ENCODE measurements at places on chromosomes 7 and 10.

- no peak for DNase-seq
Measured at GRCh38 chr10:5147255-5147980, 37.5 kb downstream of the AKR1C8 start.

- no peak for DNase-seq
Measured at GRCh38 chr10:103849212-103849877, 6.0 kb downstream of the SH3PXD2A start.

DNA sequence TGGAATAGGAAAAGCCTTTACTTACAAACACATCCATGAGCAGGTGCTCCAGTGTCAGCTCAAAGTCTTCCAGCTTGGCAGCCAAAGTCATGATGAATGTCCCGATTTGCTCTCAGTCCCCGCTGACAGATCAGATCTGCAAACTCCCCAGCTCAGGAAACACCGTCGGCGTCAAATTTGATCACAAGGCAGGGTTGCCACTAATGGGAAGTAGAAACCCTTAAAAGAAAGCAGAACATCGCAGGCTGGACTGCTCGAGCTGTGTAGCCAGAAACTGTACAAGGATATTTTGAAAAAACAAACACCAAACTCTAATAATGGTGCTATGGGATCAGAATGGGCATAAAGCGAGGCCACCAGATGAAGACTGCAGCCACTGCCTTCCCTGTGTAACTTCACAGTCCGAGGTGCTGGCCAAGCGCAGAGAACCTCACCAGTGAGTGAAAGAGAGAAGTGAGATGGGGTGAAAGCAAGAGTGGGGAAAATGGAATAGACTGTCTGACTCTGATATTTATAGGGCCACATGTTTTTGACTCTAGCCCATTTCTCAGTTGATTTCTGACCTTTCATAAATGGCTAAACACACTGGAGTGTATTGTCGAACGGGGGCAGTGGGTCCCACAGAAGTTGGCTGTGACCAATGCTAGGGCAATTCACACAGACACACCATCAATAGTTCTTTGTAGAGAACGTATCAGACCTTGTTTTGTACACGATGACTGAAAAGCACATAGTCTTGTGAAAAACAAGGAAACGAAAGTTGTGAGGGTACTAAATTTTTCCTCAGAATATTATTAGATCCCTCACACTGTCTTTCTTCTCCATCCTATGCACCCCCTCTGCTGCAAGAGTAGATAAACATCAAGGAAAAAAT lies 306.2 kb downstream of the FRMD4A start:
- DNase-seq: no peak

- no peak for DNase-seq
Measured at GRCh38 chr10:88915781-88916180, 35.7 kb downstream of the STAMBPL1 start.

- no peak for DNase-seq
Measured at GRCh38 chr10:30481603-30482002, 47.6 kb downstream of the MAP3K8 start.

DNA sequence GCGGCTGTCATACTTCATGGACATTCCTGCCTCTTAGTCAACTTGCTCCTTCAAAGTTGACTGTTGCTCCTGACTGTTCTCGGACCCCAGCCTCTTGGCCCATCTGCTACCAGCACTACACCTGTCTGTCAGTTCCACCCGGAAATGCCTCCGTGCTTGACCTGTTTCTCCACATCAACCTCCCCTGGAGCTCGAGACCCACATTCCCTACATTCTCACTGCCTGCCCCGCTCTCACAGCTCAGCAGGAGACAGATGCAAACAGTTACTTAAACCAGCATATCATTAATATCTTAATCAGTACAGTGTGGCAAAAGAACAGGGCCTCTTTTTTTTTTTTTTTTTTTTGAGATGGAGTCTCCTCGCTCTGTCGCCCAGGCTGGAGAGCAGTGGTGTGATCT lies 174.3 kb downstream of the NRP1 start:
- no peak for DNase-seq

DNA sequence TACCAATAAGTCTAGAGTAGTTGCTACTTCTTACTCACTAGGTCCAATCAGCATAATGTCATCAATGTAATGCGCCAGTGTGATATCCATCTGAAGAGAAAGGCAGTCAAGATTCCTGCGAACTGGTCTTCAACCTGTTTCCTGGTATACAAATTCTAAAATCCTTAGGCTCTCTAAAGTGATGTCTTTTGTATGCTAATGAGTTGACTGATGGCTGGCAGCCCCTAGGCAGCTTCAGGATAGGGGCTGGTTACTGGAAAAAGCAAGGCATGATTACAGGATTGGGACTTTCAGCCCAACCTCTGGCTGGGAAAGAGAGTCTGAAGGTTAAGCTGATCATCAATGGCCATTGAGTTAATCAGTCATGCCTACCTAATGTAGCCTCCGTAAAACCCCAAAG lies 250.2 kb upstream of the PTER start:
- DNase-seq: no peak

GRCh38 chr10:48803801-48804584 lies 119.3 kb downstream of the WDFY4 start:
- DNase-seq: no peak

GRCh38 chr7:14858410-14858809 lies 44.1 kb downstream of the DGKB start:
- no peak for DNase-seq

- no peak for DNase-seq
Measured at GRCh38 chr10:112834751-112835181, 115.3 kb upstream of the TCF7L2 start.

DNA sequence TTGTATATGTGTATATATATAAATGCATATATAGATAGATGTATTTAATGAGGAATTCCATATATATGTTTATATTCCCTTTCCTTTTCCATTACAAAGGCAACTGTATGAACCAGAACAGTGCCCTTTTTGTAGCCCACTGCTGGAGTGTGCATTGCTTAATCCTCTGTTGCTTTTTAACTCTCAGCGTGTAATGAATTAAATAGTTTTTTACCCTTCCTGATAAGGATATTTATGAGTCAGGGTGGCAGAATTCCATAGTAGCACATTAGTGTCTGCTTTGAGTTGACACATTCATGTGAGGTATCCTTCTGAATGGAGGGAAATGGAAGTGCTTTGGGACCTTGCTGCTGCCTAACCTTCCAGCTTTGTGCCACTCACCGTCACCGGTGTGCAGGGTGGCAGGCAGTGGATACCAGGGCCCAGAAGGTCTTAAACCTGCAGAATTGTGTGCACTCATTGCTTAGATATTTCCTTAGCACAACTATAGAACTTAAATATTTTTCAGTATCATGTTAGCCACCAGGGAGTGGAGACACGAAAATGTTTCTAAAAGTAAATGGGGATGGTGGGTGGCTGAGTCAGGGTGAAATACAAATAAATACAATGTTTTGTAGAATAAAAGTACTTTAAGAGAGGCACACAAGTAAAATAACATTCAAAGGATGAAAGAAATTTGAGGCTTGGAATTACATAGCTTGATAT lies 117.9 kb downstream of the SND1 start:
- no peak for DNase-seq

GRCh38 chr10:43061760-43062159 lies 15.1 kb upstream of the RET start:
- no peak for DNase-seq

- DNase-seq: no peak
Measured at GRCh38 chr7:30313793-30314192, 29.4 kb downstream of the ZNRF2 start.

DNA sequence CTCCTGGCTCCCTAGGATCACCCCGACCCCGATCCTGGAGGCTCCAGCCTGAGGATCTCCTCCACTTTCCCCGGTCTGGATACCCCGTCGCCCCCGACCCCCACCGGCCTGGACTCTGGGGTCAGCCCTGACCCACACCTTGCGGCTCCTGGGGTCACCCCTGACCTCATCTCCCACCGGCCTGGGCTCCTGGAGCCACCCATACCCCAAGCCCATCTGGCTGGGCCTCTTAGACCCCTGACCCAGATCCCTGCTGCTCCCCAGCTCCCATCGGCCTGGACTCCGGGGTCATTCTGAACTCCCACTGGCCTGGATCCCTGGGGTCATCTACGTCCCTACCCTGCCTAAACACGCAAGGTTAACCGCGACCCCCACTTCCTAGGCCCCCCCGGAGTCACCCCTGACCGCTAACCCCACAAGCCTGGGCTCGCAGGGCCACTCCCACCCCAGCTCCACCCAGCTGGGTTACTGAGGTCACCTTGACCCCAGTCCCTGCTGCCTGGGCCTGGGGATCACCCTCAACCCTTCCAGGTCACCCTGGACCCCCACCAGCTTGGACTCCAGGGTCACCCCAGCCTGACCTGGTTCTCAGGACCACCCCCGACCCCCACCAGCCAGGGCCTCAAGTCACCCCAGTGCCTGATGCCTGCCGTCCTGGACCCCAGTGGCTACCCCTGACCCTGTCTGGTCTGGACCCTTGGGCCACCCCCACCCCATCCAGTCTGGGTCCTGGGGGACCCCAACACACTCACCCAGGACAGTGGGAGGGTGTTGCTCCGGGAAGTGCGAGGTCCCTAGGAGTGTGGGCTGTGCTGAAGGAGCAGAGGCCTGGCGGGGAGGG lies 1.2 kb downstream of the FOXK1 start:
- DNase-seq: no peak

DNA sequence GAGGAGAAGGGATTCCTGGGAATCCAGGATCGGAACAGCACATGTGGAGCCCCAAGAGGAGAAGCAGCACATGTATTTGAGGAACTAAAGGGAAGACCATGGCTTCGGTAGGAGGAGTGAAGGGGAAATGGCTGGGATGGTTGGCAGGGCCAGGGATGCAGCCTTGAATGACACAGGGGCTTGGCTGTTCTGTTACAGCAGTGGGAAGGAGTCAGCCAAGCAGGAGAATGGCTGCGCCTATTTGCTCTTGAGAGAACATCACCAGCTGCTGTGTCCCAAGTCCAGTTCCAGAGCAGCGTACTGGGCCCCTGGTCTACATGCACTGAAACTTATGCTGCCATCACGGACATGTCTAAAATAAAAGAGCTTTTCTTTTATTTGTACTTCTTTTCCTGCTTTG lies 130.0 kb downstream of the PLPP4 start:
- no peak for DNase-seq

DNA sequence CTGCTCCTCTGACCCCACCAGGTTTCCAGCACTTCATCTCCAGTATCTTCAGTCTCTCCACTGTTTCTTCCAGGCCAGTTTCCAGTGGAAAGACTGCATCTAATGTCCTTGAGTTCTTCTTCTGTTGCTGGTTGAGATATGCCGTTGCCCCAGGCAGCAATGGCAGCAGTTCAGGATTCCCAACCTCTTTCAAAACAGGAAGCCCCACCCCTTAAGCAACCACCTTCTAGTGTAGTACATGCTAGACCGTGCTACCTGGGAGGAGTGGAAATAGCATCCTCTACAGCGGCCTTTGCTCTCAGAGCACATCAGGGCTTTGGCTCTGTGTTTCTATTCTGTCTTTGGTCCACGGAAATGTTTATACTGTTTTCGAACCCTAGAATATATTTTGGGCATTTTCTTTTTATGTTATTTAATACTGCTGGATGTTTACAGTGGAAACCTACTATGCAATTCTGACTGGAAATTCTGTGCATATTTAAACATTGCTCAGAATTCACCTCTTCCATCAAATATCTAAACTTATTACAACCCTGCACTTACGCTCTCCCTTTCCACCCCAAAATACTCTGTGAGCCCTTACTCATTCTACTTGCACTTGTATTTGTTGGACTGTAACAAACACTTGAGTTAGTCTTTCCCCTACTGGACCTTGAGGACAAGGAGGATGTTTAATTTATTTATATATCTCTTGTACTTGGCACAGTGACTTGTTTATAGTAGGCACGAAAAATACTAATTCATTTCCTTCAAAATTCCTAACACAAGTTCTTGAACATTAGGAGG lies 8.5 kb upstream of the BPGM start:
- DNase-seq: no peak

GRCh38 chr7:77989981-77990566 lies 191.5 kb downstream of the PHTF2 start:
- DNase-seq: no peak

DNA sequence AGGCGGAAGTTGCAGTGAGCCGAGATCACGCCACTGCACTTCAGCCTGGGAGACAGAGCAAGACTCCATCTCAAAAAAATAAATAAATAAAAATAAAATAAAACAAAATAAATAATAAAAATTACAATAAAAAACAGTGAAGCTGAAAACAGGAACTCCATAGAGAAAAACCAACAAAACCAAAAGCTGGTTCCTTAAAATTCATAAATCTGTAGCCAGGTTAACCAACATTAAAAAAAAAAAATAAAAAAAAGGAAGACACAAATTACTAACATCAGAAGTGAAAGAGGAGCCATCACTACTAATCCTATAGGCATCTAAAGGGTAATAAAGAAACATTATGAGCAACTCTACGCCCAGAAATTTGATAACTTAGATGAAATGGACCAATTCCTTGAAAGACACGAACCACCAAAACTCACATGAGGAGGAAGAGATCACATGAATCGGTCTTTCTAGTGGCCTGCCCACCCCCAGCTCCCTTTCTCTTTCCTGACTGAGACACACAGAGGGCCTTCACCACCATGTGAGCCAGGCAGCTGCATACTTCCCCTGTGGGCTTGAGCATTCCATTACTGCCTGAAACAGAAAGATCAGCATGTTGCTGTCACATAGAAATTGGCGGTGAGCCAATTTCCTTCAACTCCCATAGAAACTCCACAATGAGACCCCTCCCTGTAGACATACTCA lies 208.7 kb downstream of the MAD1L1 start:
- no peak for DNase-seq

- DNase-seq: no peak
Measured at GRCh38 chr10:83164156-83164555, 975.2 kb upstream of the GHITM start.

DNA sequence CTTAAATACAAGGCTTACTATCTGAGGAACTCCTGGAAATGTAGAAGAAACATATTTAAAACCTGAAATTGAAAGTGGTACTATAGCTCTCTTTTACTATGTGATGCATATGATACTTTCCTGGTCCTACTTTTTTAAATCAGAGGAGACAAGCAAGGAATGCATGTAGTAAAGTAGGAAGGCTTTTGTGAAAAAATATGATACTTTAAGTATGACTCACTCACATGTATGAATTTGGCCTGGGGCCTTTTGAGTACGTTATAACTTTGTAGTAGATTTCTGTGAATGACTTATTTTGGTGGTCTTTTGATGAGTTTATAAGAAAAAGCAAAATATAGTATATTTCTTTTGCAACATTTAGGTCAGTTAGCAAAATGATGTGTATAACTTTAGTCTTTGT lies 53.8 kb downstream of the TAX1BP1 start:
- no peak for DNase-seq

- no peak for DNase-seq
Measured at GRCh38 chr10:80669485-80669884, 131.8 kb downstream of the SH2D4B start.

DNA sequence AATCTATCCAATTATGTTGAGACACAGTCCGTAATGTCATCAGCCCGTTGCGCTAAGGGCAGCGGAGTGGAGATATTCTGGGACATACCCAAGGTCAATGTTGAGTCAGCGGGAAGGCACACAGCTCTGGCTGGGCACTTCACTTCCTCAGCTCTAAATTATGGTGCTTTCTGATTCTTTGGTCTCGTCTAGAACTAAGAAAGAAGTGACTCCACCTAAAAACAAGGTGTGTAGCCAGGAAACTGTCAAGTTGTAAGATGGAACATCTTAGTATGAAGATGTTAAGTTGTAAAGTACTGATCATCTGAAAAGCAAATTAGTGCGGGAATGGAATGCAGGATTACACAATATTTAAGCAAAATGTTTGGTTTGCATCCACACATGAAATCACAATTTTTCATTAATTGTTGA lies 43.1 kb downstream of the BAIAP2L1 start:
- no peak for DNase-seq
